Activated naive CD8-positive, alpha-beta T cell treated with anti-CD3 and anti-CD28 coated beads for 36 hours (primary cell): ENCODE measurements at places on chromosomes 11 and 22.

DNA sequence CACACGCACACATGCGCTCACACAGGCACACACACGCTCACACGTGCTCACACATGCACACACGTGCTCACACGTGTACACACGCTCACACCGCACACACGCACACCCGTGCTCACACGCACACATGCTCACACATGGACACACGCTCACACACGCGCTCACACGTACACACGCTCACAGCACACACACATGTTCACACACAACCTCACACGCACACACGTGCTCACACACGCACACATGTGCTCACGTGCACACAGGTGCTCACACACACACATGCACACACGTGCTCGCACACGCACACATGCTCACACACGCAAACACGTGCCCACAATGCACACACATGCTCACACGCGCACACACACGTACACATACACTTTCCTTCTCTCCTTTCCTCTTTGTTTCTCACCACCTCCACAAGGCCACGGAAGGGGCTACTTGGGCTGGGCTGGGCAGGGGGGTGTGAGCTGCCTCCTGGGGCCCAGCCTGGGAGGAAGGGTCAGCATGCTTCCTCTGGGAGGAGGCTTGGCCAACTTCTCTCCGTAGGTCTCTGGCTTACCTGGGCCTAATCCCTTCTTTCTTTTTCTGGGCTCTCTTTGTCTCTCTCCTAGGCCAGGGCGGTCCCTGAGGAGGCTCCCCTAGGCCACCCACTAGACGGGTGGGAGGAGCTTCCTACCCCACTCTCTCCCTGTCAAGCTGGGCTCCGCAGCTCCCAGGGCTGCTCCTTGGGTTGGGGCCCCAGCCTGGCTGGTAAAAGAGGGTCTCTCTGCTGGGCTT is 34.5 kb upstream of the PARVG start:
- no peak overlapping the region for H3K27ac ChIP-seq
- no peak overlapping the region for H3K4me3 ChIP-seq
- peaks cover 4% of the 10 kb centered on the region for H3K36me3 ChIP-seq

DNA sequence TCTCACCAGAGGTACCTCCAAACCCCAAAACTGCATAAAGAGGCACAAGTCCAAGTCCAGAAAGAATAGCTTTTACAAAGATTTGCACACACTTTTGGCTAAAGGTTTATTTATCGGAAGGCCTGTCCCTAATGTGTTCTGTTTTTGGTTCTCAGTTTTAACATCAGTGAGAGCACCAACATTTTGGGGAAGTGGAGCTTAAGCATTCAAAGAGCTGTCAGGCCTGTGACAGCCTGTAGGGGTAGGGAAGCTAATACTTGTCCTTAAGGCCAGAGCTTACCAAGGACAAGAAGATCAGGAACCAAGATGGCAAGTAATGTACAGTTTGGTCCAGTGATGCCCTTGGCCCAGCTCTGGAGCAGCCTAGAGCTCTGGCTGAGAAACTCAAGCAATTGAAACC is 38.9 kb upstream of the SCUBE2 start:
- H3K4me1 ChIP-seq: no peaks in the 10 kb centered on the region
- H3K4me3 ChIP-seq: no peak overlapping the region
- no peaks in the 10 kb centered on the region for H3K27me3 ChIP-seq
- H3K36me3 ChIP-seq: no peaks in the 10 kb centered on the region
- no peak for DNase-seq
- no peak overlapping the region for H3K27ac ChIP-seq

DNA sequence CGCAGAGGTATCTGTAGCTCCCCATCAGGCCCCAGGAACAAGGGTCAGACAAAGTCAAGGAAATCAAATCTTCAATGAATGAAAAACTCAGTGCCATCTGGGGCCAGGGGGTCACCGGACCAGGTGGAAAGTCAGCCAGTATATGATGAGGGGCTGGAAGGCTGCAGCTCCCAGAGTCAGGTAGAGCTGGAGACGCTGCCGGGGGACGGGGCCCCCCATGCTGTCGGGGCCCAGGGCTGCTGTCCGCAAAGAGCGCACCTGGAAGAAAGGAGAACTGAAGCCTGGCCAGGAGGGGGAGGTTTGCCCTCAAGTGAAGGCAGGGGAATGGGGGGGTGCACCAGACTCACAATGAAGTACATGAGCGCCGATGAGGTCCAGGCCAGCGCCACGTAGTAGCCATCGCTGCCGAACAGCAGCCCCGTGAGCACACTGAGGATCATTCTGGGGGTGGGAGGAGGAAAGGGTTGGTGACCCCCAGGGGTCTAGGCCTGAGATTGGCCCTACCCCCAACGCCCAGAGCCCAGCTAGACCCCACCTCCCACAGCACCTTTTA is 4.3 kb downstream of the YIF1A start:
- H3K27me3 ChIP-seq: peaks cover 2% of the 10 kb centered on the region
- H3K27ac ChIP-seq: no peak overlapping the region
- peaks cover 26% of the 10 kb centered on the region for H3K4me1 ChIP-seq
- H3K4me3 ChIP-seq: no peak overlapping the region
- DNase-seq: no peak

GRCh38 chr11:34975482-34975881 is 59.1 kb downstream of the PDHX start:
- H3K27me3 ChIP-seq: no peaks in the 10 kb centered on the region
- H3K4me3 ChIP-seq: no peak overlapping the region
- peaks cover 48% of the 10 kb centered on the region for H3K36me3 ChIP-seq
- DNase-seq: no peak

- no peak overlapping the region for H3K27ac ChIP-seq
- no peak overlapping the region for H3K4me3 ChIP-seq
- H3K4me1 ChIP-seq: no peaks in the 10 kb centered on the region
- DNase-seq: no peak
Measured at GRCh38 chr11:60785806-60786361, 751 bp downstream of the MS4A10 start.

- DNase-seq: no peak
- H3K27me3 ChIP-seq: peaks cover 7% of the 10 kb centered on the region
- no peaks in the 10 kb centered on the region for H3K36me3 ChIP-seq
- peaks cover 15% of the 10 kb centered on the region for H3K4me1 ChIP-seq
- H3K4me3 ChIP-seq: peak overlapping the region; percentile 78
Measured at GRCh38 chr11:123559523-123559955, 94.9 kb downstream of the SCN3B start.

GRCh38 chr11:66484806-66485380 is 4.7 kb downstream of the DPP3 start:
- H3K4me1 ChIP-seq: peaks cover 16% of the 10 kb centered on the region
- no peak for DNase-seq
- no peak overlapping the region for H3K4me3 ChIP-seq

DNA sequence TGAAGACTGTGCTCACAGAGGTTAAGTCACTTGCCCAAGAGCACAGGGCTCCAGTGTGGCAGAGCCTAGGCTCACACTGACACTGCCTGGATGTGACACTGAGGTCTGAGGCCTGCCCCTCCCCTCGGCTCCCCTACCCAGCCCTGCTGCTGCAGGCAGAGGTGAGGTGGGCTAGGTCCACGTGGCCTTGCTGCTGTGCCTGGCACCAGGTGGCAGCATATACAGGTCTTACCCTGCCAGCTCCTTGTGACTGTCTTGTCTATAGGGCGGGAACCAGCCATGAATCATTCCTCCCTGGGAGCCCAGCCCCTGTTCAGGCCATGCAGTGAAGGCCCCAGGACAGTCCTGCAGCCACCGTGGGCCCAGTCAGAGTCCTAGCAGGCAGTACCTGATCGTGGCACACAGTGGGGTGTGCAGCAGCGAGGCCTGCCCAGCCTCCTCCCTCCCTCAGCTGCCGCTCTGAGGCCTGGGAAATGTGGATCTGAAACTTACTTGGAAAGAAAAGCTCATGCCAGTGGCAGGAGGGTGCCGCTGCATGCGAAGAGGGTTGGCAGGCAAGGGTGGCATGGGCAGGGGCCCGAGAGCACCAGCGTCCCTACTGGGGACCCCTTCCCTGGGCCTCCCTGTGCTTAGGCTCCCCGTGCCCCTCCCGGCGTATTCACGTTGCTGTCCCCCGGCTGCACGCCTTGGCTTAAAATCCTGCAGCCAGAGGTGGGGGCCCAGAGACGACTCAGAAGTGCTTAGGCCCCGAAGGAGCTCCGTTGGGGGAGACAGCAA is 1.2 kb upstream of the CERK start:
- H3K27me3 ChIP-seq: no peaks in the 10 kb centered on the region
- peaks cover 35% of the 10 kb centered on the region for H3K4me1 ChIP-seq
- H3K27ac ChIP-seq: peak overlapping the region; percentile 65
- peak overlapping the region; percentile 78 for H3K4me3 ChIP-seq
- DNase-seq: peak; percentile 31

DNA sequence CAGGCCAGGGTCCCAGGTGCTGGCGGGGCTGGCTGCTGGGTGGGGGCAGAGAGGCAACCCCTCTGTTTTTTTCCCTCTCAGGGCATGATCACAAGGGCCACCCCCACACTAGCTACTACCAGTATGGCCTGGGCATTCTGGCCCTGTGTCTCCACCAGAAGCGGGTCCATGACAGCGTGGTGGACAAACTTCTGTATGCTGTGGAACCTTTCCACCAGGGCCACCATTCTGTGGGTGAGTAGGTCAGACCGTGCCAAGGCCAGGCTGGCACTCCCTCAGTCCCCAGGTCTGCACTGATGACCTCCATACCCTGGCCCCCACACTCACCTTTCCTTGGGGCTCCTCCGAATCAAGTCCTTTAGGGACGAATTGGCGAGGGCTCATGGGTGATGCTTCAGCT is 7.3 kb downstream of the TCN2 start:
- H3K36me3 ChIP-seq: no peaks in the 10 kb centered on the region
- H3K4me3 ChIP-seq: no peak overlapping the region
- H3K27ac ChIP-seq: no peak overlapping the region
- no peak for DNase-seq
- peaks cover 6% of the 10 kb centered on the region for H3K27me3 ChIP-seq

GRCh38 chr11:8693555-8693954 is 11.0 kb downstream of the RPL27A start:
- H3K27me3 ChIP-seq: no peaks in the 10 kb centered on the region
- no peak overlapping the region for H3K4me3 ChIP-seq
- DNase-seq: no peak
- peaks cover 54% of the 10 kb centered on the region for H3K36me3 ChIP-seq
- H3K4me1 ChIP-seq: peaks cover 19% of the 10 kb centered on the region

- no peaks in the 10 kb centered on the region for H3K4me1 ChIP-seq
- DNase-seq: no peak
- no peaks in the 10 kb centered on the region for H3K27me3 ChIP-seq
- no peaks in the 10 kb centered on the region for H3K36me3 ChIP-seq
Measured at GRCh38 chr22:48554893-48555572, 1272.6 kb downstream of the BRD1 start.

DNA sequence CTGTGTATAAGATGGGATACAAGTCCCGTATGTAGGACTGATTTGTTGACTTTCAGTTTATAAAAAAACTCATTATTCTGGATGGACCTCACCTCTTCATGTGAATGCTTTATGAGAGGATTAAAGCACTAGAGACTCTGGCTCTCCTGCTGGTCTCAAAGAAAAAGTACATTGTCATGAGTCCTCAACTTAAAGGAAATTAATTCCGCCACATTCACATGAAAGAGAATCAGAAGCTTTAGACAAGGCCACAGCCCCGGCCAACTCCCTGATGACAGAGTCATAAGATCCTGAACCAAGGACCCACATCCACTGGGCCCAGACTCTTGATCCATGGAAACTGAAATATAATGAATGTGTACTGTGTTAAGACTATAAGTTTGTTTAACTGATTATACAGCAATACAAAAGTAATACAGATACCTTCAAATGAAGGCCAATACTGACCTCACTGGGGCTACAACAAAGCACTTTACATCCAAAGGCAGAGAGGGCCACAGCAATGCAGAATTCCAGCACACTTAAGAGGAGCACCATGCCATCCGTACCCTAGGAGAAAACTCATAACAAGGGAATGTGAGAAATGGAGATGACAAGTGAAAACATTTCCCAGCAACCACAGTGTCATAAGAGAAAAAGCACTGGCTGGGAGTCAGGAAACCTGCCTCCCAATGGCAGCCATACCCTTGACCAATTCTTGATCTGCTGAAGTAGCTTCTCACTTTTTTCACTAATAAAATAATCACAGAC is 25.4 kb upstream of the MS4A6A start:
- H3K4me3 ChIP-seq: no peak overlapping the region
- H3K27ac ChIP-seq: no peak overlapping the region
- peaks cover 22% of the 10 kb centered on the region for H3K4me1 ChIP-seq
- no peaks in the 10 kb centered on the region for H3K36me3 ChIP-seq

DNA sequence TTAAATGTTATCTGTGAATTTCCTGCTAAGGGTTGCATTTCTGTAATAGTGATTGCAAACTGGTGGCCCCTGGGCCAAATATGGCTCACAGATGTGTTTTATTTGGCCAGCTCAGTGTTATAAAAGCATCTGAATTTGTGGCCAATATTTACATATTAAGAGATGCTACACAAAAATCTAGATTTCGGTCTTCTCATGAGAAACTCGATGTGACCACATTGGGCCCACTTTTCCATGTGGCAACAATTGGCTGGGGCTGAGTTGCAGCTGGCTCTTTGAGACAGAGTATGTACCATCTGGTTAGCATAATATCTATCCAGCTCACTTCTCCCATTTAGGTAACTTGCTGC is 244.5 kb upstream of the POU2AF2 start:
- no peak overlapping the region for H3K4me3 ChIP-seq
- DNase-seq: no peak
- H3K4me1 ChIP-seq: no peaks in the 10 kb centered on the region

DNA sequence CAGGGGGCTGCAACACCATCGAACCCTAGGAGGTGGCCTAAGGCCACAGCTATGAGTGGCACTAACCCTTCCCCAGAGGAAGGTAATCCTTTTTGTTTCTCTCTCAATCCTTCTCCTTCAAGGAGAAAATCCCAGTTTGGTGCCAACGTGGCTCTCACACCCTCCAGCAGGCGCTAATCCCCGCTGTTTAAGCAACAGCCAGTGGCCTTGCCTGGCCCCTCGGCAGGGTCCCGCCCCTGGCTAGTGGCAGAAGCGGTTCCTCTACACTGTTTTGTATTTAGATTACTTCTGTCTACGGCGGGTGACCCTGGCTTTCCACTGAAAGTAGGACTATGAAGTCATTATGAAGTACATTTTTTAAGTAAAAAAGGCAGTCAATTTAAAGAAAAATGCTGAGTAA is 15.5 kb downstream of the GNAZ start:
- no peak overlapping the region for H3K4me3 ChIP-seq
- H3K27me3 ChIP-seq: no peaks in the 10 kb centered on the region
- DNase-seq: no peak
- H3K27ac ChIP-seq: no peak overlapping the region

DNA sequence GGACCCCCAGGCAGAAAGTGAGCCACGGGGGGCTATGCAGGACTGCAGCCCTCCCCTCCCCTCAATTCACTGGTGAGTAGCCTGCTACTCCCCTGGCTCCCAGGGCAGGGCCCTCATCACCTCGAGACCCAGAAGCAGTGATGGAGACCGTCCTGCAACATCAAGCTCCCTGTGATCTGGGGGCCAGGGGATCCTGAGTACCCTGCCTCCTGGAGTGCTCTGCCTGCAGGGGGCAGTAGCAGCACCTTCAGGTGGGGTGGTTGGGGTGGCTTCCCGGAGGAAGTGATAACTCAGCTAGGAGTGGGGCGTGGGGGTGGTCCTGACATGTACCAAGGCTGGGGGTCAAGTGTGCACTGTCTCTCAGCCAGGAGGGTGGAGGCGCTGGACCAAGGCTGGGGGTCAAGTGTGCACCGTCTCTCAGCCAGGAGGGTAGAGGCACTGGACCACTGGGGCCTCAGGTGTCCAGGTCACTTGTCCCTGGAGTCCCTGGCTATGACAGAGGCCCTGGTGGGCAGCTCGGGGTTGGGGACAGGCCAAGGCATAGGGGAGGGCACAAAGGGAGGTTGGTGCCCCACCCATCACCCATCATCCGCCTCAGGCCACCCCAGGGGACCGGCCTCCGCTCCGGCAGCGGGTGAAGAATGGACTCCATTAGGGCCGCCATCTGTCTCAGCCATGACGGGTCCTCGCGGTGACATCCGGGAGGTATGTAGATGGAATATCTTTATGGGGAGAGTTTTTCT is 9.4 kb downstream of the RTN4R start:
- no peak overlapping the region for H3K27ac ChIP-seq
- DNase-seq: no peak
- no peaks in the 10 kb centered on the region for H3K27me3 ChIP-seq
- H3K4me1 ChIP-seq: peaks cover 7% of the 10 kb centered on the region
- H3K4me3 ChIP-seq: no peak overlapping the region
- no peaks in the 10 kb centered on the region for H3K36me3 ChIP-seq
